ENCODE measurements at places on chromosomes 4 and X.

GRCh38 chr4:143531788-143532491 lies 18.4 kb downstream of the SMARCA5 start:
- DNase-seq, result no peak

DNA sequence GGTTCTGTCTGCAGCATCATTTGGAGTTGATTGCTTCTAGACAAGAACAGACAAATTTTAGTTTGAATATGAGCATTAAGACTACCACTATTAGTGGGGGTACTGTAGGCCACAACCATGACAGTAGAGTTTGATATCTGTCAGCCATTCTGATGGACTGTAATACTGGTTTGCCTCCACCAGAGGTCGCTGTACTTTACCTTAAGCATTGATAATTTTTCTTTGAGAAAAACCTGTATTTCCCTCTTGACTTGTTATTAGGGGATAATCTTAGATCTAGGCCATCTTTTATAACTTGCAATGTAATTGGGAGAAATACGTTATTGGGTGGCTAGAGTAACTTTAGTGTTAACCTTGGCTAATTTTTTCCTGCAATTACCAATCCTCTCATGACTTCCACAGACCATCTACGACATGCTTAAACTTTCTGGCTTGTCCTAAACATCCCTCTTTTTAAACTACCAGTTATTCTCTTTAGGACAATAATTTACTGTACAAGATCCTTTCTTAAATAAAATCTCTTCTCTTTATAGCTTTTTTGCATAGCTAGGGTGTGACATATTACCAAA lies 562.4 kb downstream of the MAGEB5 start:
- DNase-seq, result no peak

DNA sequence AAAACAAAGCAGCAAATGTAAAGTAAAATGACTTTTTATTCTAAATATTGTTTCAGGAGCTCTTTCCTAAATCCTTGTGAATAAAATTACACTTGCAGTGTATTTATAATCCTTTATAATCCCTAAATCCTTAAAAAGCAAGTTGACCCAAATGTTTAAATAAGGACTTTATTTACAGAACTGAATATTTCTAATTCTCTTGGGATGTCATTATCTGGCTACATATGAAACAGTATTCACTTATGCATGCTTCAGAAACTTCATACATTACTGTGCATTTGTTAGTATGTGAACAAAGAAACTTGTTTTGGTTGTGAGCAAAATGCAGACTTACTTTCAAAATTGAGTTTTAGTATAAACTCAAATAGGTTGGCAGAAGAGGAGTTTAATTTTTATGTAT lies 49.2 kb downstream of the PTTG2 start:
- DNase-seq, result no peak

DNA sequence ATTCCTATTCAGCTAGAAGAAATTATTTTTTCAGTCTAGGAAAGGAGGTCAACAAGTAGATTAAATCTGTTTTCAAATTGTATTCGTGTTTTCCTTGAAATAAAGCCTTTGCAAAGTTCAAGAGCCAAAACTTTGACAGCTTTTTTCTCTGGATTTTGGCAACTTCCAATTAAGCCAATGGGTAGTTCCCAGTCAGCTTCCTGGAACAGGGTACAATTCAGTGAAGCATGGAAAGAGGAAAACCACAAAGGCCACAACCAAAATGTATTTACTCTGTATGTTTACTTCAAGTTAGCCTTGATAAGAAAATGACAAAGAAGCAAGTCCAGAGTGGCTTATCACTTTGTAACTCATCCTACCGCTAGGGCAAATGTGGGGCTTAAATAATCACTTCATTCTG lies 188.6 kb downstream of the COMMD8 start:
- DNase-seq, result no peak

GRCh38 chrX:53286171-53286570 lies 4.8 kb upstream of the IQSEC2 start:
- DNase-seq, result no peak

DNA sequence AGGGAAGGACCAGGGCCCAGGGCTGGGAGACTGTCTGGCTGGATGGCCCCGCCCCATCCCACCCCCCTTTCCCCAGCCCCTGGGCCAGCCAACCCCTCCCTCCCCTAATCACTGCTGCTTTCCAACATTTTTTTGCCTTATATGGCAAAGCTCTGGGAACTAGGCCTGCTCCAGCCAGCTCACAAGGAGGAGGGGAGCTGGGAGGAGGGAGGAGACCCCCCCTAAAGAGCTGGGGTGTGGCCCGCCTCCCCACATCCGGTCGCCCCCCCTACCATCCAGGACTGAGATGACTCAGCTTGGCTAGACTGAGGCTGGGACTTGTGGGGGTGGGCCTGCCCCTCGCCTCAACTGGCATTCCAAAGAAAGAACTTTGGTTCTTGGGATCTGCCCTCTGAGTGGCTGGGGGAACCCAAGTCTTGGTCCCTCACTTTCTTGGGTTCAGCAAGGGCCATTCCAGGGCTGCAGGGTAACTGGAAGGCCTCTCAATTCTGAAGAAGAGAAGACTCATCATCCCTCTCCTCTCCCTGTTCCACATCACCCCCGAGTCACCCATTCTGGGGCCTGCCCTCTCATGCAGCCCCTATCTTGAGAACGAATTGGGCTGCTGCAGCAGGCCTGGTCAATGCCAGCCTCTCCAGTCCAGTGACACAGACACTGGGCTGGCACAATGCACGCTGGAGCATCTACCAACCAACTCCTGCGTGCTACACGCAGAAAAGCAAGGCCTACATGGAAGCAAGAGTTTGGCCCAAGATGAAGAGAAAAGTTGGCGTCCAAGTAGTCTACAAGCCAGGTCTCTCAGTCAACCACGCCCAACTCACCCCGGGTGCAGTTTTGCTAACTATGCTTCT lies 4.8 kb downstream of the FLNA start:
- peak; percentile 71 for DNase-seq

DNA sequence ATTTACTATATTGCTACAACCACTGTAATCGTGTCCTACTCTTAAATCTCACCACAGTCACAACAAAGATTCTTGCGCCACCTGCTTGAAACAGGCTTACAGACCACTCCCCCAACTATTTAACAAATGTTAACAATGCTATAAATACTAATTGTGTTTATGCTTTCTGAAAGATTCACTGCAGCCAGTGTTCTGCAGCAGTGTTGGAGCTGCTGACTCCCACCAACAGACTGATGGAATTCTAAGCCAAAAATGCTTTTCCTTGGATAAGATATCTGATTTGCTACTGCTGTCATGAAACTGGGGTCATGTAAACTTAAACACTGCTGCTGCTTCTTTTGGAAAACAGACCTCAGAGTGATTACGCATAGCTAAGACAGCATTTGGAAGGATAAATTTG lies 244.2 kb upstream of the MAB21L2 start:
- DNase-seq, result no peak

DNA sequence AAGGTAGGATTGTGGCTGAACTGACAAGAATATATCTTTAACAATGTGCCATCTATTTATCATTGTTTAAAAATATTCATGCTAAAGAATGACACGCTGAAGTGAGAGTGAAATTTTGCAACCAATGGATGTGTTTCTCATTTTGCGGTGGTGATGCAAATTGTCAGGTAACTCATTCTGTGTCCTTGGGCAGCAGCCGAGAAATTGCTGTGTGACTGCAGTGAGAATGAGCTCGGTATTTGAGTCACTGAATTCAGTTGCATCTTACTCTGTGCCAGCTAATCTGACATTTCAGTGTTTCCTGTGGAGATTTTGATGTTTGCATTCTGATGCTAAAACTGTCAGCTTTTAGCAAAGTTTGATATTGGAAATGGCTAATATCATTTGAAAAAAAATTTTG lies 28.1 kb downstream of the MCUB start:
- peak; percentile 54 for DNase-seq

- no peak for DNase-seq
Measured at GRCh38 chr4:159400558-159401225, 297.8 kb downstream of the RAPGEF2 start.

DNA sequence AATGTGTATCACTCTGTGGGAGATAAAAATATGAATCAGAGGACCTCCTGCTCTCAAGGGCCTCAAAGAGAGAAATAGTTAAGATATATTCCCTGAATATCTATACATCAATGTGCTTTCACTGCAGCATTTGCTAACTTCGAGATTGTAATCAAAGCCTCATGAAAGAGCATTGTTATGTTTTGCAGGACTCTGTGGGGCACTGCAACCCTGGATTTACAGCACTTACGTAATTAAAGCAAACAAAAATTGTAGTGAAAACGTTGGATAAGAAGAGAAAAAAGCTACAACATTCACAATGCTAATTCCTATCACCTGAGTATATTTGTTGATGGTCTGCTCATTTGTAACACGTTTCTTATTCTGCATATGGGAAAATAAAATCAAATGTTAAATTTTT lies 48.0 kb downstream of the ETNPPL start:
- DNase-seq, result no peak

GRCh38 chr4:877502-877901 lies 51.6 kb upstream of the CPLX1 start:
- DNase-seq, result no peak

- DNase-seq, result no peak
Measured at GRCh38 chrX:48580662-48581061, 6.4 kb downstream of the RBM3 start.

DNA sequence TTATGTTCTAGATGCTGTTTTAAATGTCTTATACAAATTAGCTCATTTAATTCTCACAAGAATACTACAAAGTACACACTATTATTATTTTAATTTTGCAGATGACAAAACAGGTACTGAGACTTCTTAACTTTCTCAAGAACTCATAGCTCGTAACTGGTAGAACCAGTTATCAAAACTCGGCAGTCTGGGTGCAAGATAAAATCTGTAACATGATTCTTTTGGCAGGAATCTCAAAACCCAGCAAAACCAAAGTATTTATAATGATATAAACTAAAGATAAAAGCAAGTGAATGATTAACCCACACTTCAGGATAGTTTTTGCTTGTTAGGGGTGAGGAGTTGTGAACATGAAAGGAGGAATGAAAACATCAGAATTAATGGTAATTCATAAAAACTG lies 27.6 kb downstream of the CLNK start:
- no peak for DNase-seq

DNA sequence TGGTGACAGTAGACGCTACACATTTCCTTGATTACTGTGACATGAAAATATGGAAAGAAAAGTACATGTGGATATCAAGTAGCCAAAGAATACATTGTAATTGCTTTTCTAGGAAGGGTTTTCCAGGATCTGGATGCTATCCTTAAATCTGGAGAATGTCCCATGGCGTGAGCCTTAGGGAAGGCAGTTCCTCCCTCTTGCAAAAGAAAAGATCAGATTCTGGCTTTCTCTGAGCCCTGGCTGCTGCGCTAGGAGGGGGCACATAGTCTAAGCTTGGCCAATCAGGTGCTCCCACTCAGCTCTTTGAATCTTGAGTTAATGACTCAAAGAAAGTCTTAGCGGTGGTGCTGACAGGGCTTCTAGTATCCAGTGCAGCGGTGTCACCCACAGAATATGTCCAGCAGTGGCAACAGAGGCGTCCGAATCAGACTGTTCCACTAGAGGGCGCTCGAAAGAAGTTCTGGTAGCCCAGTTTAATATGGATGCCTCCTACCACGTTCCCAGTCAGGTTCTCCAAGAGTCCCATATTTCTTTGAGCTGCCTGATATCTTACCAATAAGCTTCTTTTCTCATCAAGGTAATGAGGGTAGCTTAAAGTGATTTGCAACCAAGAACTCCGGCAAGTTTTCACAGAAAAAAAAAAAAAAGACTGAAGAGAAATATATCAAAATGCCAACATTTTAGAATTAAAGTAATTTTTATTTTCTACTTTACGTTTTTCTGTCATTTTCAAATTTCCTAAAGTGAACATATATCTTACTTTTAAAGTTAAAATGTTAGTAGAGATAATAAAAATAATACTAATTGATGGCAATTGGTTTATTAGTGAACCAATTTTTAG lies 213.4 kb upstream of the S100G start:
- peak; percentile 69 for DNase-seq

DNA sequence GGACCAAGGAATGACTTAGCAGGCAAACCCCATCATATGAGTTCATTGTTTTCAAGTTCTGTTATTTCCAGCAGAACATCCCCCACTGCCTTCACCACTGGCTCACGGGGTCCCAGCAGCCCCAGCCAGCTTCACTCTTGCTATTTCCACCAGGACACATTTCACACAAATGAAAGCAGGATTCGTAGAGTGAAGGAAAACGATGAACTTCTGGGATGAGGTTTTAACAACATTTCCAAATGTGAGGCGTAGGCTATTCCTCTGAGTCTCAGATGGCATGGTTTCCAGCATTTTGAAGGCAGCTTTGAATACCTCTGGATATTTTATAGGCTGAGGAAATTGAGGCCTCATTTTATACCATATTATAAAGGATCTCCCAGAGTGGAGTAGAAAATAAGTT lies 32.9 kb upstream of the EGFL6 start:
- DNase-seq, result no peak

- no peak for DNase-seq
Measured at GRCh38 chr4:62457356-62457755, 1257.2 kb downstream of the ADGRL3 start.

- DNase-seq, result no peak
Measured at GRCh38 chr4:74716436-74716765, 77.9 kb downstream of the BTC start.

- DNase-seq, result no peak
Measured at GRCh38 chr4:55087009-55087912, 38.1 kb downstream of the KDR start.

- DNase-seq, result no peak
Measured at GRCh38 chr4:21596521-21596920, 352.1 kb downstream of the KCNIP4 start.

DNA sequence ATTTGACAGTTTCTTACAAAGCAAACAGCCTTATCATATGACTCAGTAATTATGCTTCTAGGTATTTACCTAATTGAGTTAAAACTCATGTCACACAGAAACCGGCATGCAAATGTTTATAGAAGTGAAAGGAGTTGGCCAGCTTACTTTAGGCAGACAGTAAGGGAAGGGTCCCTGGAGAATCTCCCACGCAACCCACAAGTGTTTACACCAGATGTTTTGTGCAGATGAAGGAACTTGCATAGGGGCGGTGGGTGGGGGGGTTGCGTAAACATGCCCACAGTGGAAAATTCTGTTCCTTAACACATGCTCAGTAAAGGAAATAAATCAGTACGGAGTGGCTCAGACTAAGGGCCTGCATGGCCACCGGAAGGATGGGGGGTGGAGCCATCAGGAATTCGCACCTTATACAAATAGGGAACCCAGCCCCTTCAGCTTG lies 330.5 kb upstream of the AADAT start:
- no peak for DNase-seq
